PC-9 (cell line): ENCODE measurements at places on chromosomes 5 and 9. TPM values are rescaled to one million over a fixed set of nuclear protein-coding genes. Genes with fewer than 3 reads are reported as not detected.
A peak's percentile ranks its signal among the peaks of the same experiment; 100 is the strongest.

DNA sequence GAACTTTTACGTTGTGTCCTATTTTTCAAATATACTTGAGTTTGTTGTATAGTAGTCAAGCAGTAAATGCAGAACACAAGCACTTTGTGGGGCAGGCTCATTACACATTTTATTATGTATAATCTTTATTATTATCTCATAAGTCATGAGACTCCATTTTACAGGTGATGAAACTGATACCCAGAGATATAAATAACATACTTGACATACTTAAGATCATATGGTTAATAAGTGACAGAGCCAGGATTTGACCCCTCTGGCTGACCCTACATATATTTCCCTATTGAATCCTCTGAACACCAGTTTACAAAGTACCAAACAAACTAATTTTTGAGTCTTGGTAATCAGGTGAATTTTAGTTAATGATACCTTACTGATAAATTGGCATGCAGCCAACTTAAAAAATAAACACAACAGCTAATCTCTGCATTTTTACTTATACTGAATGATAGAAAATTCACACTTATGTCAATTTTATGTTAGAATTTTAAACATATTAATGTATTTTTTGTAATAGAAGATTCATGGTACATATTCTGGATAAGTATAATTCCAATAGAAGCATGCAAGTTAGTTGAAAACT lies 305.0 kb upstream of the MEF2C start:
- no peak for DNase-seq
- H3K4me1 ChIP-seq = no peaks in the 10 kb centered on the region
- H3K27ac ChIP-seq = no peak overlapping the region
- no peaks in the 10 kb centered on the region for H3K36me3 ChIP-seq

PIP5KL1 gene
- total RNA-seq = 21.9 and 22.5 TPM in 2 replicates

LNPEP gene
- 15.6 and 18.8 TPM in 2 replicates for total RNA-seq

DNA sequence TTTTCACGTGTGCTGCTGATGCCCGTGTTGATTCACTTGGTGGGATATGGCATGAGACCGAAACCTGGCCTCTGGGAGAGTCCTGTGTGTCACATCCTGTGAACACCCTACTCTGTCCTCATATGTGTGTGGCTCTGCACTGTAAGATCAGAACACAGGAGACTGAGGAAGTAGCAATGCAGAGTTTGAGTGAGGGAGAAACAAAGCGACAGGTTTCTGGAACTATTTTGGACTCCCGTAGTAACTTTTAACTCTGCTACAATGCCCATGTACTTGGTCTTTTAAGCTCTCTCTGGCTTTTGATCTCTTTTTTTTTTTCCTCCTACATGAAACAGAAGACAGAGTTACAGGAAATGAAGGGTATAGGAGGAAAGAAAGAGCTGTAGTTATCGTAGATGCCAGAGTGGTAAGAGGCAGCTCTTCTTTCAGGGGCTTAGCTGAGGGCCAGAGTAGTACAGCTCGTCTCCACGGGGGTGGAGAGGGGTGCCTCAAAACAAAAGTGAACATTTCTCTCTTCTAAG lies 26.6 kb downstream of the GRAMD2B start:
- DNase-seq = no peak
- H3K27ac ChIP-seq = 0 out of 2 replicates have a peak overlapping the region, but pooled peaks have one; percentile 7
- no peak overlapping the region for H3K4me3 ChIP-seq
- H3K4me1 ChIP-seq = peaks cover 17% of the 10 kb centered on the region

DMGDH gene
- 8.1 and 8.4 TPM in 2 replicates for total RNA-seq

DNA sequence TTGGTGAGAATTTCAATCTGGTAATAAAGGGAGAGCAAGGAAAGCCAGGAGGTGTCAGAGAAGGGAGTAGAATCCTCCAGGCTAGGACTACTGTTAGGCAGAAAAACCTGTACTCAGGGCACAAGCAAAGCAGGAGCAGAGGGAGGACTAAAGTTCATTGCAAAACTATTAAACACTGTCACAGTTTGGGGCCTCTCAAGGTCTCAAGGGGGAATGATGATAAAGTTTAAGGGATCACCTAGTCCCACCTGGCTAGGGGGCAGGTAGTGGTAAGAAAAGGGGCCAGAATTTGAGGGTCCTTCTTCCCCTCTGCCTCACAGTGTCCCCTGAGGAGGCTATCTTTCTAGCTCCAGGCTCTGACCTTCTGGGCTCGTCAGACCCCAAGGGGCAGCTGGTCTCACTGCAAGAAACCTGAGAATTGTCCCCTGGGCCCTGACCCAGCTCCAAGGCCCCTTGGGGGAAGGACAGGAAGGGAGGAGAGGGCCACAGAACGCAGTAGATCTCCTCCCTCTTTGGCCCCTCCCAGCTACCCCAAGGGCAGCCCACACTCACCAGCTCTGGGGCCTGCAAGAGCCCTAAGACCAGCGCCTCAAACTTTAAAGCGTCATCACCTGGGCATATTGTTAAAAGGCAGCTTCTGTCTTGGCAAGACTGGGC lies 974 bp downstream of the CCDC69 start:
- peak overlapping the region; percentile 71; the same call in 1 of the 2 replicates for H3K4me3 ChIP-seq
- H3K36me3 ChIP-seq = no peaks in the 10 kb centered on the region
- DNase-seq = no peak
- H3K27ac ChIP-seq = no peak overlapping the region
- no peaks in the 10 kb centered on the region for H3K4me1 ChIP-seq
- no peaks in the 10 kb centered on the region for H3K27me3 ChIP-seq

DNA sequence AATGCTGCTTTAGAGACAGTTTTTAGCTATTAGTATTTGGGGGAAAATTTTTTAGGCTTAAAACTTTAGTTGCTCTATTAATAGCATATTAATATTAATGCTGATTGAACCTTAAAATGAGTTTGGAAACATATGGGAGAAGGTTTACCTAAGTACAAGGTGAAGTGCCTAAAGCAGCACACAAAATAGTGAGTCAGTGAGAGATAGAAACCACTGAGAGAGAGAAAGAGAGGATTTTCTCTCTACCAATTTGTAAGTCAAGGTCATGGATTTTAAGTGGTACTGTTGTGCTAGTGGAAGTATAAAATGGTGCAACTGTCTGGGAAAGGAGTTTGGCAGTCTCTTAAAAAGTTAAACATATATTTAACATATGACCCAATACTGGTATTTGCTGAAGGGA lies 64.9 kb downstream of the MARCHF3 start:
- 0 out of 2 replicates have a peak overlapping the region, but pooled peaks have one; percentile 0 for H3K27ac ChIP-seq
- no peaks in the 10 kb centered on the region for H3K36me3 ChIP-seq
- H3K4me3 ChIP-seq = no peak overlapping the region
- H3K4me1 ChIP-seq = peaks cover 22% of the 10 kb centered on the region
- no peaks in the 10 kb centered on the region for H3K27me3 ChIP-seq

- DNase-seq = no peak
- H3K4me1 ChIP-seq = no peaks in the 10 kb centered on the region
- H3K4me3 ChIP-seq = no peak overlapping the region
- no peaks in the 10 kb centered on the region for H3K27me3 ChIP-seq
- no peak overlapping the region for H3K27ac ChIP-seq
- H3K36me3 ChIP-seq = no peaks in the 10 kb centered on the region
These were observed 20.7 kb downstream of the FANCC start for GRCh38 chr9:95296761-95297160.

FYB1 gene
- total RNA-seq = 7.1 and 10.5 TPM in 2 replicates

DNA sequence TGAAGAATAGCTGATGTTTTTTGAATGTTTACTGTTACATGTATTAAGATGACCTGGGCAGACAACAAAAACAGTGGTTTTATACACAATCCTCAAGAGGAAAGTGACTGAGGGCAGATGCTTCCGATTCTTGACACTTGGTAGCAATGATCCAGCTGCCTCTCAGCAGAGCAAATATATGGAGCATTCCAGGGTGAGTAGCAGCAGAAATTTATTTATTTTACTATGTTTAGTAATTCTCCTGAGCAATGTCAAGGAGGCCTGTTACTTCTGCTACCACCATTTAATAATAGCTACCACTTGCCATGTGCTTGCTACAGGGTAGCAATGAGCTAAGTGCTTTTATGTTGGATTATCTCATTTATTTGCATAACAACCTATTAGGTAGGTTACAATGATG lies 69.1 kb upstream of the NR3C1 start:
- no peak overlapping the region for H3K4me3 ChIP-seq
- H3K27me3 ChIP-seq = no peaks in the 10 kb centered on the region

ANKRD31 gene
- total RNA-seq = 0.23 and 0.48 TPM in 2 replicates

DNA sequence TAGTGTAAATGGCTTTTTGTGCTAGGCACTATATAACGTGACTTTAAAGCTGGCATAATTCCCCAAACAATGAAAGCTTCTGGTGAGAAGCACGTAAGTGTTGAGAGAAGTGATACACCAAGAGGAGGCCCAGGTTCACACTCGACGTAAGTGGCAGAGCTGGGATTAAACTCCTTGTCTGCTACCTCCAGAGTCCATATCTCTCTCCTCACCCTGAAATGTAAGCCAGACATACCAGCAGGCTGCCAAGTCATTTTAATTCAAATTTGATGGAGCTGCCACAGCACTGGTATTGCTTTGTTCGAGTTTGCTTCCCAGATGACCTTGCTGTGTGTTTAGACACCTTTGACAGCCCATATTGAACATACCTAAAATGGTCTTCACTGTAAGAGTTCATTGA lies 319.7 kb downstream of the GLIS3 start:
- no peaks in the 10 kb centered on the region for H3K27me3 ChIP-seq
- H3K27ac ChIP-seq = no peak overlapping the region
- no peaks in the 10 kb centered on the region for H3K36me3 ChIP-seq
- no peaks in the 10 kb centered on the region for H3K4me1 ChIP-seq
- no peak for DNase-seq

ANKRD33B gene
- total RNA-seq = 32.1 and 37.4 TPM in 2 replicates

DNA sequence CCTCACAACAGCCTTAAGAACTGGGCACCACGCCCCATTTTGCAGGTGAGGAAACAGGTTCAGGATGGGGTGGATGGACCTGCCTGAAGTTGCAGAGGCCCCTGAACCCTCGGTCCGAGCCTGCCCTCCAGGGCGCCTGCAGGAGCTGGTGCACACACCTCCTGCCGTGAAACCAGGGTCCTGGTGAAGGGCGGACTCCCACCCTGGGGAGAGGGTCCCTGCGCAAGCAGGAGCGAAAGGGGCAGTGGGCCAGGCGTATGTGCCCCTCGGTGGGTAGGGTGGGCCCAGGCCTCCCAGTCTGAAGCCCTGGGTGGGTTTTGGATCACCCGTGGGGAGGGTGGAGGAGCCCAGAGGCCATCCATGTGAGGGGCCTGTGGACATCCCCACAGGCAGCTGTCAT lies 37.9 kb downstream of the HK3 start:
- no peak overlapping the region for H3K4me3 ChIP-seq
- no peaks in the 10 kb centered on the region for H3K4me1 ChIP-seq
- no peak for DNase-seq

PRSS3 gene
- total RNA-seq = 1.0 and 1.6 TPM in 2 replicates

GRCh38 chr5:175321927-175322532 lies 122.0 kb downstream of the DRD1 start:
- H3K4me3 ChIP-seq = no peak overlapping the region
- no peaks in the 10 kb centered on the region for H3K27me3 ChIP-seq
- no peaks in the 10 kb centered on the region for H3K36me3 ChIP-seq
- H3K4me1 ChIP-seq = no peaks in the 10 kb centered on the region
- DNase-seq = peak; percentile 37

IFNK gene
- not detected in 2 replicates for total RNA-seq

ANKRD20A1 gene
- total RNA-seq = not detected in 2 replicates

DNA sequence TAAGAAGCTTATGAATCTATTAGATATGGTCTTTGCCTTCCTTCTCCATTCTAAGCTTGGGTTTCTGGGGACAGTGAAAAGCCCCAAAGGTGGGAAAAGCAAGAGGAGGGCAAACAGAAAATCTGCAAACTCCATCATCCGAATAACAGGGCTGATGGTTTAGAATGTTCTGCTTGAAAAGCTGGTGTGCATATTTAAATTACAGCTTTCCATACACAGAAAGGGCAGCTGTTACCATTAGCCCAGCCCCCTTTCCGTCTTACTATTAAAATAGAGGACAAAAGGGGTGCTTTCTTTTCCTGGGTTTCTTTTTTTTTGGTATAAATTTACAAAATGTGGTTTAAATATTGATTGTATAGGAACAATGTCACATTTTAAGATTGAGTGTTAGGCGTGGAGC lies 22.0 kb downstream of the INSYN2B start:
- DNase-seq = no peak
- H3K27me3 ChIP-seq = no peaks in the 10 kb centered on the region
- H3K36me3 ChIP-seq = no peaks in the 10 kb centered on the region
- no peak overlapping the region for H3K27ac ChIP-seq
- H3K4me3 ChIP-seq = no peak overlapping the region

DNA sequence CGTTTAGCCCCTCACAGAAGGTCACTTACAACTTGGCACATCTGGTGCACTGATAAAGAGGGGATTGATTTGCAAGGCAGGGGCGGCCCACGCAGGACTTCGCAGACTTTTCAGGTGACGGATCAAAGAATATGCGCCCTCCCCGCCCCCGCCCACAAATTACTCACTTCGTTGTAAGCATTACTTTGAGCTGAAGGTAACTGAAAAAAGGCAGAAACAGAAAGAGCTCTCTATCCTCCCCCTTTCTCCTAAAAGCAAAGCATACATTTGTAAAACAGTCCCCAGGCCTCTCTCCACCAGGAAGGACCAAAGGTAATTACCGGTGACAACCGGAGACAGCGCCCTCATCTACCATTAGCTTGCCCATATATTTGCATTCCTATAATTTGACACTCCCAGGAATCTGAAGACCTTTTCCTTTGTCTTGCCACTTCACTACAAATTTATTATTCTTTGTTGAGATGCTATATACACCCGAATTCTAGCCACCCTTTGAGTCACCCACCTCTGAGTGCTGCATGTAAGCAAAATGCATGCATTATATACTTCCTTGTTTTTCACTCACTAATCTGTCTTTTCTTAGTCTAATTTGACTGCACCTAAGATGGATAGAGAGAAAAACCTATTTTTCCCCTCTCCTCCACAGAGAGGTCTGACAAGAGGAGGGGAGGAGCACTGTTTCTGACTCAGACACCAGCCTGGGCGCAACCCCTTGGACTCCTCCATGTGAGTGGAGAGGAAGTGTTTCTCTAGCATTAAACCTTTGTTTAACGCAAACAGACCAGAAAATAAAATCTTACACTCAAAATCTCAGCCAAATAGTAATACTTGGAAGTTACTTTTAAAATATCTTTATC lies 74.7 kb upstream of the SPIN1 start:
- H3K27me3 ChIP-seq = no peaks in the 10 kb centered on the region
- no peak for DNase-seq

DNA sequence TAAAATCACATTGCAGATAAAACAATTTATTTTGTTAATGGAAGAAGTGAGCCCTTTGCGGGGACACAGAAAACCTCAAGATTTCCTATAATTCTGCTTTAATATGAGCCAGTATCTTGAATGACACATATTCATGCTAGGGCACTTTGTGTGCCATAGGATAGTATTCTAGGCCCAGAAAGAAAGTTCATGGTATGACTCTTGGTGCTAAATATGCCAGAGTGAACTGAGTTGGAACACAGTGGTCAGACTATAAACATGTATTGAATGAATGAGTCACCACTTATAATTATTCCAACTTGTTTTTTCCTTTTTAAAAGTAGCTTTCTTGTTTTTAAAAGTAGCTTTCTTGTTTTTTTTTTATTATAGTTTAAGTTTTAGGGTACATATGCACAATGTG lies 46.0 kb downstream of the ADAMTS19 start:
- no peak overlapping the region for H3K27ac ChIP-seq
- no peaks in the 10 kb centered on the region for H3K27me3 ChIP-seq
- no peak for DNase-seq
- no peaks in the 10 kb centered on the region for H3K4me1 ChIP-seq
- H3K4me3 ChIP-seq = no peak overlapping the region

INSL4 gene
- not detected in 2 replicates for total RNA-seq

GRCh38 chr9:114606068-114606467 lies 5.0 kb upstream of the TMEM268 start:
- no peak overlapping the region for H3K27ac ChIP-seq
- H3K4me1 ChIP-seq = peaks cover 10% of the 10 kb centered on the region
- no peaks in the 10 kb centered on the region for H3K36me3 ChIP-seq
- no peak overlapping the region for H3K4me3 ChIP-seq
- no peak for DNase-seq
- no peaks in the 10 kb centered on the region for H3K27me3 ChIP-seq
